ENCODE measurements at places on chromosomes 3 and 15.

DNA sequence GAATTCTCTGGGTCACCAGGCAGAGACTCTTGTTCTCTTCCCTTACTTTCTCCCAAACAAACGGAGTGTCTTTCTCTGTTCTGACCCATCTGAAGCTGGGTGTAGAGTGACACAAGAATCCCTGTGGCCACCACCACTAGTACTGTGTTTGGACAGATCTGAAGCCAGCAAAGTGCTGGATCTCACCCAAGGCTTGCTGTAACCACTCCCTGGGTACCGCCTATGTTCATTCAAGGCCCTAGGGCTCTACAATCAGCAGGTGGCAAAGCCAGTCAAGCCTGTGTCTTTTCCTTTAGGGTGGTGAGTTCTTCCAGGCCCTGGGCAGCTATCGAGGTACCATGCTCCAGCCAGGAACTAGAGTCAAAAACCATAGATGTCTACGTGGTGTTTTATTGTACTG, 149.2 kb upstream of the CTNNB1 start:
- DNase-seq = no peak

- DNase-seq = no peak
Observed at GRCh38 chr3:12737319-12737718, 21.7 kb downstream of the TMEM40 start.

DNA sequence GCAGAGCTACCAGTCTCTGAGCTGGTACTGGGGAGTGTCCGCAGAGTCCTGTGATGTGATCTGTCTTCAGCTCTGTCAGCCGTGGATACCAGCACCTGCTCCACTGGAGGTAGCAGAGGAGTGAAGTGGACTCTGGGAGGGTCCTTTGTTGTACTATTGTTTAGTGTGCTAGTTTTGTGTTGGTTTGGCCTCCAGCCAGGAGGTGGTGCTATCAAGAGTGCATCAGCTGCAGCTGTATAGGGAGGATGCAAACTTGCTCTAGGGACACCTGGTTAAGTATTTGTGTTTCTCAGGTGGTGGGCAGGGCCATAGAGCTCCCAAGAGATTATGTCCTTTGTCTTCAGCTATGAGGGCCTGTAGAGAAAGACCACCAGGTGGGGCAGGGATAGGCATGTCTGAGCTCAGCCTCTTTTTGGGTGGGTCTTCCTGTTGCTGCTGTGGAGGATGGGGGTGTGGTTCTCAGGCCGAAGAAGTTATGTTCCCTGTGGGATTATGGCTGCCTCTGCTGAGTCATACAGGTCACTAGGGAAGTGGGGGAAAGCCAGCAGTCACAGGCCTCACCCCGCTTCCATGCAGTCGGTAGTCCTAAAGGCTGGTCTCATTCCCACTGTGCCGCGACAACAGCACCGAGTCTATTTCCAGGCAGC, 443.2 kb upstream of the TBL1XR1 start:
- no peak for DNase-seq

DNA sequence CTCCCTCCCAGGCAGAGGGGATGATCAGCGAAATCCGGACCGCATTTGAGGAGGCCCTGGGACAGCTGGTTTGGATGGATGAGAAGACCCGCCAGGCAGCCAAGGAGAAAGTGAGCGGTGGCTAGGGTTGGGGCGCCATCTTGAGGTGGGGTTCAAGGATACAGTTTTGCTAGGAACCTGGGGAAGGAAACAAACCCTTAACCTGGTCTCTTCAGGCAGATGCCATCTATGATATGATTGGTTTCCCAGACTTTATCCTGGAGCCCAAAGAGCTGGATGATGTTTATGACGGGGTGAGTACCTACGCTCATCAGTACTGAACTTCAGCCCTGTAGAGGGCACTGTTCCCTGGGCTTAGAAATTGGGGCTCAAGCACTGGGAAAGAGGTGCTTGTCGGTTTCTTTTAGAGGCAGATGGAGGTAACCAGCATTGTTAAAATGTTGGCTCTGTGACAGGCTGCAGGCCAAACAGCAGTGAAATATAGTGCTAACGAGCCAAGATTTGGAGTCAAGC, 9.6 kb upstream of the PSMD2 start:
- peak; percentile 37 for DNase-seq

DNA sequence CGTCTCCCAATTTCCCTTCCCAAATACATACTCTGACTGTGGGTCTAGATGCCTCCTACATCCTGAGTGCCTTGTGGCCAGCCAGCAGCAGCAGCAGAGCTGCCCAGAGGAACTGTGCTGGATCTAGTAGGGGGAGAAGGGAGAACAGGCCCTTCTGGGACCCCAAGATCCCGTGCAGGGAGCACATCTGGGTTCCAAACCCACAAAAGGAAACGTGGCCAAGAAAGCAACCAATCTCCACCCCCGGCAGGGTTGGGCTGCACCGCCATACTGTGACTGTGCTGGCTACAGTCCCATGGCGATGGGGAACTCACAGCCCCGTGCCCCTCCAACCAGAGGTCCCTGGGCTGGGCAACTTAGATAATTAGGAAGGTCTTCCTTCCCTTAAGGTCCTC, 86.3 kb downstream of the PPCDC start:
- DNase-seq = no peak

DNA sequence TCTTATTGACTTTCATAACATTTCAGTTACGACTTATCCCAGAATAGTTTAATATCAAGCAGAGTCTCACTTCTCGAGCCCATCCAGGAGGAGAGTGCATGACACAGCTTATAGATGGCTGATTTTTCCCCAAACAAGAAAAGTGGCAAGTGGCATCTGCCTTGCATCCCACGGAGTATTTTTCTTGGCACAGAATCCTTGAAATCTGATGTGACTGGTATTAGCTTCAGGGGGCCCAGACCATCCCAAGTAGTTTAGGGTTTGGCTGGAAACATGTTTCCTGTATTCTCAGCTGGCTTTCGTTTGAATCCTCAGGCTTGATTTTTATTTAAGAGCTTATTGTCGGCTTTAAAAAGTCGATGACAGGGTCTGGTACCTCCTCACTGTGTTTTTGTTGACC, 20.7 kb upstream of the FBXL22 start:
- no peak for DNase-seq

DNA sequence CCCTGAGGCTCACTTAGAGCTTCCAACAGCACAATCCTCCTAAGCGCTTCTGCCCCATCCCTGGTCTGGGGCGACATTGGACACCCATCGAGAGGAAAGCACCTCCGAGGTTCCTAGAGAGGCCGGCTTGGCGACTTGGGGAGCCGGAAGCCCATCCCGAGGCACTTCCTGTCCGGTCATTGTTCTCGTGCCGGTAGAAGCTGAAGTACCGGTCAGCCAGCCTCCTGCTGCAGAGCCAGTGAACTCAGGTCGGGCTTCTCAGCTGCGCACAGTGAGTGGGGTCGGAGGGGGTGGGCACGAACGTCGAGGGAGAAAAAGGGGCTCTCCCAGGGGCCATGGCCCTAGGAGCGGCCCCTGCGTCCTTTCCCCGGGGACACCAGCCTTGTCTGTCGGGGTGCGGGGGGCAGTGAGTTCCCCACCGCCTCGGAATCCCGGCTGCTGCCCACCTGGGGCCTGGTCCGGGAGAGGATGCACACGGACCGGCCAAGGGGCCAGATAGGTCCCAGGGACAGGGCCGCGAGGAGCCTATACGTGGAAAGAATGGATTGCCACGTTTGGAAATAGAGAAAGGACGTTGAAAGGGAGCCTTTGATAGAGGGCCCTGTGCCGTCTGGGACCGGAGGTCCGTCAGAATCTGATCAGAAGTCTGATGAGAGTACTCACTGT, at the start of gene ZNF35:
TSS of gene ZNF35 (plus strand) at position 169 of the 666 bp plus-strand sequence. CDS start 2,336 bp downstream, outside the sequence.
- no peak for DNase-seq

- DNase-seq = no peak
Observed at GRCh38 chr3:42007785-42008184, 45.9 kb upstream of the ULK4 start.

DNA sequence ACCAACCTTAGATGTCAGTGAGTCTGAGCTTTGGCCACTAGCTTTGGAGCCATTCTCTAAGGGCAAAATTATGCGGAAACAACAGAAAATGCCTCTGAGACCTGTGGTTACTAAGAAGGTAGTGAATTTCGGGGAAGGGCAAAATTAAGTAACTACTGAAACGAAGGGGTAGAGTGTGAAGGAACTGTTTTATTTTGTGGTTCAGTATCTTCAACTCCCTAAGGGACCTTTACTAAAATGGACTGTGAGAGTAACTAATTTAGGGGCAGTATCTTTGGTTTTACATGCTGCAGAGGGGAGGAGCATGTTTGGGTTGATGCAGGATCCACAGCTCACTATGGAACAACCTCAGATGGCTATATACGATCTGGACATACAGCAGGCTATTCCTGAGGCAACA, 8.0 kb upstream of the ALG1L2 start:
- no peak for DNase-seq

Measured in stimulated activated CD8-positive, alpha-beta memory T cell treated with anti-CD3 and anti-CD28 coated beads, Interleukin-4, amount 100 ng/mL, for 4 hours (primary cell).